ENCODE measurements at places on chromosomes 3 and 15.

GRCh38 chr3:86785386-86785785 lies 205.6 kb downstream of the VGLL3 start:
- DNase-seq = no peak

- DNase-seq = no peak
These were observed 215.2 kb upstream of the SGO1 start for GRCh38 chr3:20401253-20401652.

DNA sequence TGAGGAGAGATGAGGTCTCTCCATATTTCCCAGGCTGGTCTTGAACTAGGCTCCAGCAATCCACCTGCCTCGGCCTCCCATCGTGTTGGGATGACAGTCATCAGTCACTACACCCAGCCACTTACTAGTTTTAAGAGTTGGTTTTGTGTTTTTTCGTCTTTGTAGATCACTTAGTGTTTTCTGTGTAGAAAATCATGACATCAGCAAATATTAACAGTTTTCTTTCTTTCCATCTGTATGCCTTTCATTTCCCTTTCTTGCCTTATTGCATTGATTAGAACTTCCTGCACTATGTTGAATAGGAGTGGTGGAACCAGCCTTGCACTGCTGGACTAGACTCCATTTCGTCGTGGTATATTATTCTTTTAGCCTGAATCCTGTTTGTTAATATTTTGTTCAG lies 415.5 kb downstream of the FHIT start:
- DNase-seq = no peak

GRCh38 chr3:48299746-48300712 lies 33.4 kb downstream of the SPINK8 start:
- peak; percentile 34 for DNase-seq

DNA sequence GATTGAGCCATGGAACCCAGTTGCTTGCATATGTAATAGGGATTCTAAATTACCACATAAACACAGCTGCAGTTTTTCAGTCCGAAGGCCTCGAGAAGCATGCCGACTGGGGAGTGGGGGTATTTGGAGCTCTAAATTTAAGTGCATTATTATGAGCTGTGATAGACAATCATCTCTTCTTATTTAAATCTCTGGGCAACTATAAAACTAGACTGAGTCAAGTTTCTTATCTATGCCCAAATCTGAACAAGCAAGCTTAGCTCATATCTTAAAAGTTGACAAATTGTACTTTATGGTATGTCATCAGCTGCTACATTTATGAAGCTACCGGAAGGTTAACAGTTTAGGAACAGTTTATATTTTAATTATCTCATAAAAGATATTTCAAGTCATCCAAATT lies 19.5 kb upstream of the THRB start:
- no peak for DNase-seq

- DNase-seq = no peak
These were observed 201.7 kb downstream of the GAP43 start for GRCh38 chr3:115825046-115825445.

DNA sequence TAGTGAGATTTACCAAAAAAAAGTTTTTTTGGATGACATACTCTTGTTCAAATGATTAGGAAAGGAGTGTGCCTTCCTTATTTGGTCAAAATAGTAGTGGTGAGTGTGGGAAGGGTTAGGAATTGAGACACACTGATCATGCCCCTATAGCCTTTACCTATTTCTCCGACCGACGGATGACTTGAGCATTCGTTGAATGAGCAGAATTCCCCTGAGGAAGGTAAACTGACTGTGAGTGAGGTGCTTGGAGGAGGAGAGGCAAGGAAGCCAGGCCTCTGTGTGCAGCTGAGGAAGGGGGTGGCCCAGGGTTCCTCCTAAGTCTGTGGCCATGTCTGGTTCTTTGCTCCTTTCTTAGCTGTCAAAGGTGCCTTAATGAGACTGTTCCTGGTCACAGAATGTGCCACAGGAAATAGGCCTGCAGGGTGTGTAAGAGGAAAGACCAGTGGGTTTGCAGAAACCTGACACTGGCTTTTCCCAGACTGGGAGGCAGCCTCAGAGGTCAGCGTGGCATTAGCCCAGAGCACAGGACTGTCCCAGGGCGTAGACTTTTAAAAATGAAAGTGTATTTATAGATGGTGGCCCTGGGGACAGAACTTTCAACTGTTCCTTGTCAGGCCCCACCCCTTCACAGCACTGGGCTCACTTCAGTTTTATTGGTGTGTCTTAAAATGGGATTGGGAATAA lies 307.7 kb upstream of the C2CD4B start:
- no peak for DNase-seq

Data from inflammatory macrophage (primary cell).